ENCODE measurements at places on chromosomes 16 and 17.

DNA sequence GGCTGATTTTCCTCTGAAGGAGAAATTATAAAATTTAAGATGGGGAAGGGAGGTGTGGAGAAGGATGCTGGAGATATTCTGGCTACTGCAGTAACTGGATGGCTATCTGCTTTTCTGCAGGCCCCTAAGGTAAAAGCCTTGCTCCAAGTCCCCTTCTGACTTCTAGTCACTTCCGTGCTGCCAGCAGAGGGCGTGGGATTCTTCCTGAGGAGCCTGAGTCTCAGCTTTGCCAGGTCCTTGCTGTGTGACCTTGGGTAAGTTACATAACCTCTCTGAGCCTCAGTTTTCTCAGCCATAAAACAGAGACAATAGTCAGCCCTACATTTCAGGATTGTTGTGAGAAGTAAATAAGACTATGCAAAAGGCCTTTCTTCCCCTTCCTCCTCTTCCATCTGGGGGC, 24.3 kb upstream of the TMEM220 start:
- DNase-seq: no peak

DNA sequence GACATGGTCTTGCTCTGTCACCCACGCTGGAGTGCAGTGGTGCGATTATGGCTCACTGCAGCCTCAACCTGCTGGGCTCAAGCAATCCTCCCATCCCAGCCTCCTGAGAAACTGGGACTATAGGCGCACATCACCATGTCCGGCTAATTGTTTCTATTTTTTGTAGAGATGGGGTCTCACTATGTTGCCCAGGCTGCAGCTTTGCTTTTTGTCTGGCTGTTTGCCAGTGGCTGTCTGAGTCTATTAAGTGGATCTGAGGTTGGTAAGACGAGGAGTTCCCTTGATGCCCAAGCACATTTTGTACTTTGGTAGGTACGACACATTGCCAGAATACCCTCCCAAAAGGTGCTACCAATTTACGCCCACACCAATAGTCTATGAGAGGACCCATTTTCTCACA, 5.1 kb downstream of the TBX21 start:
- DNase-seq: no peak

DNA sequence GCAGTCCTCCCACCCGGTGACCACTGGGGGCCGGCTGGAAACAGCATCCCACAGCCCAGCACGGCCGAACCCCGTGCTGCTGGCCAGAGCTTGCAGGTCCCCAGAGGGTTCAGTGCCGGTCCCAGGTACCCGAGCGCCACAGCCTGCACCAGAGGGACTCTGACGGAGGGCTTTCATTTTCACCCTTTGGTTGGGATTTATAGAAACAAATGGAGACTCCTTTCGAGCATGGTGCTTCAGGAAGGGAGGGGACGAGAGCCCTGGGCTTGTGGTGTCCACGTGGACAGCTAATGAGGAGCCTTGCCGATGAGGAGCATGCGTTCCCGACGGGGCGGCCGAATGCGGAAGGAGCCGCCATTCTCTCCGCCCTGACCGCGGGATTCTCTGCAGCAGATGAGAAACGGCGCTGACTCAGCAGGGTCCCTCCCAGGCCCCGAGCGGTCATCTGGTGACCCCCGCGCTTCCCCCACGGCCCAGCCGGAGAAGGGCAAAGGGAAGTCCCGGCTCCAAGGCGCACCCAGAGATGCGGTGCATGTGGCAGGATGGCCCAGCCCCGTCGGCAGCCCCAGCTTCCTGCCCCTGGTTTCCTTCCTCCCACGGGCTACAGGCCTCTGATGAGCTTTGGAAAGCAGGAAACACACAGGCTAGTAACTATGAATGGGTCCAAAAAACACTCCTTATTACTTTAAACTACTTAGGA, 9.8 kb downstream of the SLC38A10 start:
- DNase-seq: no peak

- no peak for DNase-seq
Observed at GRCh38 chr17:55177159-55177854, 87.5 kb upstream of the HLF start.

- no peak for DNase-seq
Observed at GRCh38 chr17:607361-608147, 107.1 kb downstream of the VPS53 start.
